ENCODE measurements at places on chromosomes 3 and 15.

- no peak for ATAC-seq
These were observed 46.9 kb downstream of the TBL1XR1 start for GRCh38 chr3:177150218-177150916.

- peak; percentile 60 for ATAC-seq
These were observed 753 bp downstream of the ITGB5 start for GRCh38 chr3:124886168-124887056.

DNA sequence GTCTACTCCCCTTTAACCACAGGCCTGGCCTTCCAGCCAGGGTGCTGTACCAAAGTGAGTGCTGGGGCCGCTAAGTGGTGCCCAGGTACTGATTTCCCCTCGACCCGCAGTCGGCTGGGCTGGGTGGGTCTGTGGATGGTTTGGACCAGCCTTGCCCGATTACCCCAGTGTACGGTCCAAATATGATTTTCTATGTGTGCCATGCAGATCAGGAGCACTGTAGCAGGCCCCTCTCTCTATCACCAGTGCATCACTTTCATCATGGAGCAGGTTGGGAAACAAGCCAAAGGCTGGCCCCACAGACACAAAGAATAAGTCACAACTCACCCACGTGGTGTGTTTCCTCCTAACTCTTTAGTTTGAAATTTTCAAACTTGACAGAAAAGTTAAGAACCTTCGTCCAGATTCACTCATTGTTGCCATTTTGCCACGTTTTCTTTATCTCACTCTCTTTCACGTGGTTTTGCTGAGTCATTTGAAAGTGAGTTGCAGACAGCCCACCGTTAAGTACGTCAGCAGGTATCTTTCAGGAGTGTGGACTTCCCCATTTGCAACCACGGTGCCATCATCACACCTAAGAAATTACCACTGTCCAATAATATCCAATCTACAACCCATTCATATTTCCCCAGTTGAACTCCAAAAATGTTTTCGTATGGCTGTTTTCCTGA lies 37.0 kb downstream of the ZNF710 start:
- peak; percentile 95 for ATAC-seq

DNA sequence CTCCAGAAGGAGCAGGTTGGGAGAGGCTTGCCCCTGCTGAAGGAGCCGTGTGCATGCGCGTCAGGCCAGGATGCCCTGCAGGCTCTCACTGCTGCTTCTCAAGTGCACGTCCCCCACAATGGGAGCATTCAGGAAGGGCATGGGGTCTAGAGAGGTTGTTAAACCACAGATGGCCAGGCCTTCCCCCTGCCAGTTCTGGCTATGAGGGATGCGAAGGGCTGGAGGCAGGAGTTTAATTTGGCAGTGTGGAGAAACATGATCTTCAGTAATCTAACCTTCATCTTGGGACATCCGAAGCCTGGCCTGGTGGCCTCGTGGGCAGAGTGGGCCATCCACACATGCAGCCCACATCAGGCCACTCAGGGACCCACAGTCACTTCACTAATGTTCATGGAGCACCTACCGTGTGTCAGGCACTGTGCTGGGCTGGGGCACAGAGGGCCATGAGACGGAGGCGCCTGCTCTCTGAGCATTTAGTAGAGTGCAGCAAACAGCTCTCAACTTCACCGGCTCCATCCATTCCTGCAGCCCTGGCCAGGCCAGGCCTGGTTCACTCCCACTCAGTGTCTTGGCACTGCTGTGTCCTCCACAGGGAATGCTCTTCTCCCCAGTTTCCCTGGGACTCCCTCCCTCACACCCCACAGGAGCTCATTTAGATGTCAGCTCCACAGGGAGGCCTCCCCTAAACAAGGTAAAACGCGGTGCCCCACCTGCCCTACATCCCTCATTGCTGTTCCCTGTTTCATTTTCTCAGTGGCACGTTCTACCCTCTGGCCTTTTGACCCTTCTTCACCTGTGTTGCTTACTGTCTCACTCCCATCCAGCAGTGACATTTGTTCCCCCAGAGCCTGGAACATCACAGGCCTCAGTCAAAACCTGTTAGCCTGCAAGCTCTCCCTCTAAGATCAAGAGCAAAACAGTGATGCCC lies 4.0 kb downstream of the CFAP100 start:
- ATAC-seq = no peak

GRCh38 chr15:32861761-32862160 lies 144.0 kb downstream of the GREM1 start:
- ATAC-seq = peak; percentile 54

- no peak for ATAC-seq
These were observed 54.5 kb upstream of the UBE2E1 start for GRCh38 chr3:23751212-23751723.

Measured in stimulated activated memory B cell treated with anti-CD40 and anti-IgM and Interleukin-4, amounts not matched to agents 10 μg/mL and 1 μg/mL and 100 μg/mL, for 72 hours (primary cell).